ENCODE measurements at places on chromosomes 5 and 9. TPM values are rescaled to one million over a fixed set of nuclear protein-coding genes. Genes with fewer than 3 reads are reported as not detected.

GRCh38 chr9:116020146-116020545 lies 133.4 kb upstream of the PAPPA start:
- DNase-seq, result no peak
- no peaks in the 10 kb centered on the region for H3K27me3 ChIP-seq
- no peaks in the 10 kb centered on the region for H3K4me1 ChIP-seq
- H3K4me3 ChIP-seq, result no peak overlapping the region
- no peaks in the 10 kb centered on the region for H3K36me3 ChIP-seq

DNA sequence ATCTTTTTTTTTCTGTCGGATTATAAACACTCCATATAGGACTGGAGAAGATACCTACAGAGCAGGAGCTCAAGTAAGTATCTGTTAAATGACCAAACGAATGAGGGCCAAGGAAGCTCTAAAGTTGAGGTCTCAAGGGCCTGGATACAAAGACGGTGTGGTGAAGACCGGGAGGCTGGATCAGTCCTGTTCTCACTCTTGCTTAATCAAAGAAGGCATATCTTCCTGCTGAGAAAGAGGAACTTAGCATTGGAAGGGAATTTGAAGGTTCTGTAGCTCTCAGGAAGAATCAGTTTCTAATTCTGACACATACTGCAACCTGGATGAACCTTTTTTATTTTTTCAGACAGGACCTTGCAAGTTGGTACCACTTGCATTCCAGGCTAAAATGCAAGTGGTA lies 28.3 kb upstream of the PAX5 start:
- H3K4me3 ChIP-seq, result no peak overlapping the region
- H3K27me3 ChIP-seq, result peaks cover 40% of the 10 kb centered on the region
- H3K36me3 ChIP-seq, result no peaks in the 10 kb centered on the region
- H3K27ac ChIP-seq, result no peak overlapping the region

GRCh38 chr5:160508780-160509361 lies 87.2 kb downstream of the PTTG1 start:
- H3K4me1 ChIP-seq, result peaks cover 67% of the 10 kb centered on the region
- H3K27me3 ChIP-seq, result peaks cover 5% of the 10 kb centered on the region
- peaks cover 5% of the 10 kb centered on the region for H3K36me3 ChIP-seq
- H3K4me3 ChIP-seq, result peak overlapping the region; percentile 19
- H3K27ac ChIP-seq, result peak overlapping the region; percentile 66

- H3K27ac ChIP-seq, result peak overlapping the region; percentile 57
- no peak for DNase-seq
- H3K36me3 ChIP-seq, result no peaks in the 10 kb centered on the region
Measured at GRCh38 chr9:124659099-124659659, 111.9 kb downstream of the NR6A1 start.

DNA sequence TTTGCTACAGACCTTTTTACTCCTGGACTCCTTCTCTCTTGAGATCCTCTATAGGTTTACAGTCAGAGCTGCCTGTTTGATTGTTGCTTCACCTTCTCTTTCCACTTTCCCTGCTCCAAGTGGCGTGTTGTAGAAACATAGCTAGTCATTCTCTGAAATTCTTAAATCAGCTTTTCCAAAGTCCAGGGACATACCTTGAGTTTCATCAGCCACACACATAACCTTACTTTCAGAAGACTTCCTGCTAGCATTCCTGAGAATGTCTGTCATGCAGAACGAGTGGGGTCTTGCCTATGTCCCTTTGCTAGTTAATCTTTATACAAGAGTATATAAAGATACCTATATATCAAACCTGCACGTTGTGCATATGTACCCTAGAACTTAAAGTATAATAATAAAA lies 230.3 kb upstream of the ZNF462 start:
- no peak overlapping the region for H3K4me3 ChIP-seq
- H3K36me3 ChIP-seq, result no peaks in the 10 kb centered on the region
- H3K27ac ChIP-seq, result no peak overlapping the region
- no peaks in the 10 kb centered on the region for H3K4me1 ChIP-seq
- H3K27me3 ChIP-seq, result no peaks in the 10 kb centered on the region
- DNase-seq, result no peak

GRCh38 chr5:128357226-128357625 lies 180.8 kb downstream of the FBN2 start:
- no peaks in the 10 kb centered on the region for H3K27me3 ChIP-seq
- no peaks in the 10 kb centered on the region for H3K36me3 ChIP-seq
- no peak overlapping the region for H3K27ac ChIP-seq
- no peaks in the 10 kb centered on the region for H3K4me1 ChIP-seq
- no peak for DNase-seq

Gene TLN1
- 230 TPM for total RNA-seq

DNA sequence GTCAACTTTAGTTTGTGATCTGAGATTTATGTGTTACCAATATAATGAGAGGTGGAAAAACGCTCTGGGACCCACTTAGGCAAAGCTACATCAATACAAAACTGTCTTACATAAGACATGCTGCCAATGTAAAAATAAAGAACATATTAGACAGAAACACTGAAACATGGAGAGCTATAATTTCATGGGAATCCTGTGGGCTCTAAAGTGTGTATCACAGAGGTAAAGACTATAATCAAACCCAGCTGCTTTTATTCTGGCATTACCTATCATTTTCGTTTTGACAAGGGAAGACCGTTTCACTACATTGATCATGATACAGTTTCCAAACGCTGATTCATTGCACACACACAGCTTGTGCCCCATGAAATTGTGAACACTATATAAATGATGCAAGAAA lies 400.5 kb upstream of the TUSC1 start:
- H3K4me1 ChIP-seq, result no peaks in the 10 kb centered on the region
- no peak overlapping the region for H3K4me3 ChIP-seq
- no peaks in the 10 kb centered on the region for H3K36me3 ChIP-seq
- H3K27me3 ChIP-seq, result no peaks in the 10 kb centered on the region
- no peak for DNase-seq
- H3K27ac ChIP-seq, result no peak overlapping the region

Gene FREM1
- total RNA-seq, result not detected

Data from activated T-helper 1 cell treated with anti-CD3 and anti-CD28 coated beads, Interleukin-12 subunit alpha, Interleukin-12 subunit beta, Interleukin-2, Interleukin-4 antibody, amounts not matched to agents 30 ng/mL and 10 ng/mL and 1 ng/mL, durations not matched to agents 14 hours and 24 hours and 36 hours (primary cell).